ENCODE measurements at places on chromosomes 6 and 20. TPM values are rescaled to one million over a fixed set of nuclear protein-coding genes. Genes with fewer than 3 reads are reported as not detected.

Gene SOX12
- 13.6 TPM for total RNA-seq

Gene LYRM4
- total RNA-seq: 16.5 TPM

Gene ULBP1
- 2.5 TPM for total RNA-seq

Gene TSBP1
- total RNA-seq: not detected

Gene GSTA1
- total RNA-seq: not detected

Gene TREML4
- not detected for total RNA-seq

Gene KHDC1
- total RNA-seq: 5.0 TPM

Gene C6orf15
- total RNA-seq: not detected

Gene SRMS
- total RNA-seq: not detected

Gene OOEP
- total RNA-seq: 7.0 TPM

Gene TMEM244
- total RNA-seq: not detected

Gene ACSS1
- total RNA-seq: 3.6 TPM

Gene IDH3B
- 73.6 TPM for total RNA-seq

Gene CGA
- not detected for total RNA-seq

GRCh38 chr20:12466915-12467314 is 541.9 kb upstream of the SPTLC3 start:
- H3K27ac ChIP-seq: no peak overlapping the region
- H3K36me3 ChIP-seq: no peaks in the 10 kb centered on the region

DNA sequence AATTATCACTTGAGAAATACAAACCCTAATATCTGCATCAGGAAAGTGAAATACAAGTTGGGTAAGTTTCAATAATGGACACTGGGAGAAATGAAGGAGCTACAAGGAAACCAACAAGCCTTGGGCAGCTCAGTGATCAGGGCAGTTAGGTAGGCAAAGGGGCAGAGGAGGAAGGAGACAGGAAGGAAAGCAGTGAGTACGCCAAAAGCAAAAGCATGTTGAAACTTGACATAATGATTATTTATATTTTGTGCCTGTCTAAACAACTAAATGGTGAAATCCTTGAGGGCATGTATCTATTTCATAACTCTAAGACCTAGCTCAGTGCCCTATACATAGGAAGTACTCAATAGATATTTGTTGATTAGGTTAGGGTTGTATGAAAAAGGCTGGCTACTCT is 23.3 kb downstream of the PXT1 start:
- peaks cover 13% of the 10 kb centered on the region for H3K36me3 ChIP-seq
- no peaks in the 10 kb centered on the region for H3K27me3 ChIP-seq
- no peak for DNase-seq

DNA sequence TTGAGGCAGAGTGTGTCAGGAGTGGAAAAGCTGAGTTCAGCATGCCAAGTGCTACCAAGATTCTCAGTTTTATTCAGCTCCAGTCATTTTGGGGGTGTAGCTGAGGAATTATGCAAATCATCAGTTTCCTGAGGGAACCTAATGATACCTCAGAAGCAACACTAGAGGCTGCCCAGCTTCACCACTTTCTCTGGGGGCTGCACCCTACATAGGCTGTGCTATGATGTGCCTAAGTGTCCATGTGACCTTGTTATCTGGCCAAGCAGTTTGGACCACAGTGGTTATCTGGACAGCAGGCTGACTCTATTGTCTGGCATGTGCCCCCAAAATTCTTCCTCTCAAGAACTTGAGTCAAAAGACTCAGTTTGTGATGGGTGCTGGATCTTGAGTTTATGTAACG is 374.6 kb upstream of the SYNCRIP start:
- H3K4me3 ChIP-seq: no peak overlapping the region
- H3K4me1 ChIP-seq: peaks cover 9% of the 10 kb centered on the region
- no peak for DNase-seq

- H3K4me3 ChIP-seq: no peak overlapping the region
- no peaks in the 10 kb centered on the region for H3K4me1 ChIP-seq
- H3K27me3 ChIP-seq: no peaks in the 10 kb centered on the region
- H3K36me3 ChIP-seq: no peaks in the 10 kb centered on the region
- peak; percentile 13 for DNase-seq
- no peak overlapping the region for H3K27ac ChIP-seq
Observed at GRCh38 chr20:9458138-9458796, 56.1 kb upstream of the LAMP5 start.

GRCh38 chr6:150770637-150771036 is 94.9 kb upstream of the MTHFD1L start:
- no peaks in the 10 kb centered on the region for H3K36me3 ChIP-seq
- H3K4me1 ChIP-seq: no peaks in the 10 kb centered on the region
- H3K4me3 ChIP-seq: no peak overlapping the region
- H3K27me3 ChIP-seq: no peaks in the 10 kb centered on the region
- no peak overlapping the region for H3K27ac ChIP-seq
- DNase-seq: no peak

- no peak for DNase-seq
- no peak overlapping the region for H3K4me3 ChIP-seq
- peaks cover 8% of the 10 kb centered on the region for H3K27me3 ChIP-seq
- no peaks in the 10 kb centered on the region for H3K36me3 ChIP-seq
Observed at GRCh38 chr6:42269974-42270510, 52.4 kb upstream of the MRPS10 start.

GRCh38 chr20:57727863-57728262 is 18.0 kb upstream of the PMEPA1 start:
- H3K27me3 ChIP-seq: no peaks in the 10 kb centered on the region
- no peak overlapping the region for H3K27ac ChIP-seq
- H3K4me3 ChIP-seq: no peak overlapping the region
- H3K36me3 ChIP-seq: peaks cover 6% of the 10 kb centered on the region

DNA sequence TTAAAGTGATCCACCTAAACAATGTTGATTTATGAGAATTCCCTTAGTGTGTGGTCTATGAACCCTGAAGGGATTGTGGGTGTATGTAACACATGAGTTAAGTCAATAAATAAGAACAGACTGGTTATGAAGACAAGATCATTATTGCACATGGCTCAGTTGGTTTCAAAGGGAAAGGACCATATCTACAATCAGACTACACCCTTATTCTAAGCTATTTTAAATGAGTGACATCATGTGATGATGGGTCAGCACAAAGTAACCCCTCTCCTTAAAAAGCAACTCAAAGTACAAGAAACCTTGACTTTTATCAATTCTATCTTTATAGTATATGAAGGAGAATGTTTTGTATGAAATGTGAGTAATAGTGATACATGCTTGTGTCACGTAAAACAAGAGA is 15.3 kb upstream of the ZSCAN23 start:
- no peaks in the 10 kb centered on the region for H3K36me3 ChIP-seq
- peaks cover 21% of the 10 kb centered on the region for H3K27me3 ChIP-seq
- no peak overlapping the region for H3K27ac ChIP-seq
- DNase-seq: no peak
- no peaks in the 10 kb centered on the region for H3K4me1 ChIP-seq

GRCh38 chr6:69907981-69908498 is 41.7 kb downstream of the COL19A1 start:
- no peaks in the 10 kb centered on the region for H3K4me1 ChIP-seq
- no peak for DNase-seq
- H3K27ac ChIP-seq: no peak overlapping the region
- H3K27me3 ChIP-seq: no peaks in the 10 kb centered on the region

DNA sequence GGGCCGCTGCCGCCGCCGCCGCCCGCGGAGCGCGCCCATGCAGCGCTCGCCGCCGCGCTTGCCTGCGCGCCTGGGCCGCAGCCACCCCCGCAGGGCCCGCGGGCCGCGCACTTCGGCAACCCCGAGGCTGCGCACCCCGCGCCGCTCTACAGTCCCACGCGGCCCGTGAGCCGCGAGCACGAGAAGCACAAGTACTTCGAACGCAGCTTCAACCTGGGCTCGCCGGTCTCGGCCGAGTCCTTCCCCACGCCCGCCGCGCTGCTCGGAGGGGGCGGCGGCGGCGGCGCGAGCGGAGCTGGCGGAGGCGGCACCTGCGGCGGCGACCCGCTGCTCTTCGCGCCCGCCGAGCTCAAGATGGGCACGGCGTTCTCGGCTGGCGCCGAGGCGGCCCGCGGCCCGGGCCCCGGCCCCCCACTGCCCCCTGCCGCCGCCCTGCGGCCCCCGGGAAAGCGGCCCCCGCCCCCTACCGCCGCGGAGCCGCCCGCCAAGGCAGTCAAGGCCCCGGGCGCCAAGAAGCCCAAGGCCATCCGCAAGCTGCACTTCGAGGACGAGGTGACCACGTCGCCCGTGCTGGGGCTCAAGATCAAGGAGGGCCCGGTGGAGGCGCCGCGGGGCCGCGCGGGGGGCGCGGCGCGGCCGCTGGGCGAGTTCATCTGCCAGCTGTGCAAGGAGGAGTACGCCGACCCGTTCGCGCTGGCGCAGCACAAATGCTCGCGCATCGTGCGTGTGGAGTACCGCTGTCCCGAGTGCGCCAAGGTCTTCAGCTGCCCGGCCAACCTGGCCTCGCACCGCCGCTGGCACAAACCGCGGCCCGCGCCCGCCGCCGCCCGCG is 730 bp downstream of the INSM1 start:
- H3K27ac ChIP-seq: no peak overlapping the region
- H3K36me3 ChIP-seq: no peaks in the 10 kb centered on the region
- no peaks in the 10 kb centered on the region for H3K4me1 ChIP-seq
- DNase-seq: no peak

- no peaks in the 10 kb centered on the region for H3K27me3 ChIP-seq
- H3K4me1 ChIP-seq: peaks cover 23% of the 10 kb centered on the region
- no peak for DNase-seq
- H3K27ac ChIP-seq: no peak overlapping the region
Observed at GRCh38 chr6:19478992-19479391, 358.2 kb upstream of the ID4 start.

DNA sequence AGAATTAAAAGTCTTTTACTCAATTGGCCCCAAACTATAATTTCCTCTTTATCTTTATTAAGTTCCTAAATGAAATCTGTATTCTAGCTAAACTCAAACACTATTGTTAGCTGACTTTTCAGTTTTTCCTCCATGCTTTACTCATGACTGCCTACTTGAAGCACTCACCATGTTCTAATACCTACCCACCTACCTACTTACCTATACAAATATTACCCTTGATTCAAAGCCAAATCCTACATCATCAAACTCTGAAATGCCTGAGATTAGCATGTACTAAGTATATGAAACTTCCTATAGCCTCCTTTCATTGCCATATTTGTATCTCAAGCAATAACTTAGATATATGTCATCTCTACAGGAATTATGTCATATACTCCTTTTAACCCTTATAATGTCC is 259.7 kb downstream of the HDGFL1 start:
- peak overlapping the region; percentile 82 for H3K27ac ChIP-seq
- DNase-seq: no peak

DNA sequence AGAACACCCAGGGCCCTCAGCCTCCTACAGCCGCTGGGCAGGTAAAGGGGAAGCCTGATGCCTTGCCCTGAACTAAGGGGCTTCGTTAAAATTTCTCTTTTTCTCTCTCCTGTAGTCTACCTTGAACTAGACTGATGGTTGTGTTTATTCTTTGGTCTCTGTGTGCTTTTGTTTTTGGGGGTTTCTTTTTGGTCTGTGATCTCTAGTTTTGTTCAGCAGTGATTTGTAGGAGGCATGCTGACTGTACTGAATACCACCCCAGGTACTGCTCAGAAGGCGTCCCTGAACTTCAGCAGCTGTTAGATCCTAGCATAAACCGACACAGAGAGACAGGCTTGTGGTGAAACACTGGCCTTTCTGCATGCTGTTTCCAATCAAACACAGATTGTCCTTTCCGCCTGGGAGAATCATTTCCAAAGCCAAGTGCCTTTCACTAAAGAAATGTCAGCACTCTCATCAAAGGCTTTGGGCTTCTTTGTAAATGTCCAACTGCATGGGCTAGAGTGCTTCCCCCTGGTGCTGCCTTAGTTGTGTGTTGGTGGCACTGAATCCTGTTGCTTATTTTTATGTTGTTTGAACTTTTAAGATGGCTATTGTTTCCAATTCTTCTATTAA is 364.7 kb upstream of the SASH1 start:
- H3K4me1 ChIP-seq: no peaks in the 10 kb centered on the region
- no peak for DNase-seq
- H3K27me3 ChIP-seq: no peaks in the 10 kb centered on the region
- no peak overlapping the region for H3K4me3 ChIP-seq

GRCh38 chr6:128029826-128030225 is 129.0 kb upstream of the THEMIS start:
- H3K4me1 ChIP-seq: peaks cover 10% of the 10 kb centered on the region
- no peak overlapping the region for H3K27ac ChIP-seq
- no peak for DNase-seq
- no peaks in the 10 kb centered on the region for H3K27me3 ChIP-seq

DNA sequence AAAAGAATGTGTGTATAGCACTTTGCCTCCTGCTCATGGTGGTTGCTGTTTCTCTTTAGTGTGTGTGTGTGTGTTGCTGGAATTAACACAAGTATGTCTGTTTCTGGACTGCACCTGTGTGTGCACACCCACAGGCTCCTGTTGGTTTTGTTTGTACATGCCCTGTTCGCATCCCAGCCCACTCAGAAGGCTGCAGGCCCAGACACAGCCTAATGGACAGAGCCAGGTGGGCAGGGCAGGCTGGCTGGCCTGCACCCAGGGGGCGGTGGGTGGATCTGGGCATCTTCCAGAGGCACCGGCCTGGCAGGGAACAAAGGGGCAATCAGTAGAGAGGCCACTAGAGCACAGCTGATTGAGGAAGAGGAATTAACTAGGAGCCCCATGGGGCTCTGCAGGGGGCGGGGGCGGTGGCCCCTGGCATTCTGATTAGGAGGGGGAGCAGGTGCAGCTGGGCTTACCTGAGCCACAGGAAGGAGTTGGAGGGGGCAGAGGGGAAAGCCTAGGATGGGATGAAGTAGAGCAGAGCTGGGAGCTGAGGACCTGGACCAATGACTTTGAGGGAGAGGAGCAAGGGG is 21.9 kb downstream of the CD40 start:
- H3K4me1 ChIP-seq: no peaks in the 10 kb centered on the region
- no peak overlapping the region for H3K4me3 ChIP-seq
- no peaks in the 10 kb centered on the region for H3K36me3 ChIP-seq
- DNase-seq: no peak

GRCh38 chr6:148550569-148550968 is 196.3 kb upstream of the UST start:
- no peak overlapping the region for H3K27ac ChIP-seq
- H3K4me3 ChIP-seq: no peak overlapping the region
- H3K4me1 ChIP-seq: no peaks in the 10 kb centered on the region
- no peaks in the 10 kb centered on the region for H3K27me3 ChIP-seq

- H3K27me3 ChIP-seq: peaks cover 22% of the 10 kb centered on the region
- DNase-seq: peak; percentile 31
- H3K36me3 ChIP-seq: peaks cover 9% of the 10 kb centered on the region
Observed at GRCh38 chr6:43708860-43709653, 21.5 kb upstream of the MRPS18A start.

DNA sequence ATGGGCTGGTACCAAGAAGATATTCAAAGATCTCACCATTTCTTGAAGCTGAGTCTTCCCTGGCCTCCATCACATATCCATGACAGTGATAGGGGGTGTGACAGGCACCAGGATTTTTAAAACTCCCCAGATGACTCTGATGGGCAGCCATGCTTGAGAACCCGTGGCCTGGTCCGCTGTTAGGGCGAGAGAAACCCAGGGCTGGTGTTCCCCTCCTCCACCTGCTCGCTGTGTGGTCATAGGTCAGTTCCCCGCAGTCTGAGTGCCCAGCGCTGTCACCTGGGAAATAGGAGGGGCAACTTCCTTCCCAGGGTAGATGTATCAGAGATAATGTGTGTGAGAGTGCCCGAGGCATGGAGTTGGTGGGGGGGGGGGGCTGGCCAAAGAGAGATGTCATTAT is 50.9 kb downstream of the TMEM242 start:
- peaks cover 12% of the 10 kb centered on the region for H3K36me3 ChIP-seq
- H3K4me3 ChIP-seq: no peak overlapping the region
- no peaks in the 10 kb centered on the region for H3K27me3 ChIP-seq
- no peak for DNase-seq
- no peaks in the 10 kb centered on the region for H3K4me1 ChIP-seq

GRCh38 chr6:74447013-74447412 is 751.0 kb downstream of the CD109 start:
- no peak overlapping the region for H3K4me3 ChIP-seq
- no peak for DNase-seq
- no peaks in the 10 kb centered on the region for H3K27me3 ChIP-seq
- no peak overlapping the region for H3K27ac ChIP-seq

Measured in Calu3 (cell line).